B cell (primary cell): ENCODE measurements at places on chromosomes 4 and X.

DNA sequence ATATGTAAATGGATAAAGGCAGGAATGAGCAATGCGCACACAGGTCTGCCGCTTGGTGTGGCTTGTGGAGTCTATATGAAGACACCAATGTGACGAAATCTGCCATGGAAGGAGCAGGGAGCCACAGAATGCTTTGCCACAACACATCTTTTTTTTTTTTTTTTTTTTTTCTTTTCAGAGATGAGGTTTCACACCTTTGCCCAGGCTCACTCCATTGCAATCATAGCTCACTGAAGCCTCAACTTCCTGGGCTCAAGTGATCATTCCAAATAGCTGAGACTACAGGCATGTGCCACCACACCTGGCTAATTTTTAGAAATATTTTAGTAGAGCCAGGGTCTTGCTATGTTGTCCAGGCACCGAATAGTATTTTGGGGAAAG is 17.4 kb upstream of the SLC34A2 start:
- no peak for DNase-seq

DNA sequence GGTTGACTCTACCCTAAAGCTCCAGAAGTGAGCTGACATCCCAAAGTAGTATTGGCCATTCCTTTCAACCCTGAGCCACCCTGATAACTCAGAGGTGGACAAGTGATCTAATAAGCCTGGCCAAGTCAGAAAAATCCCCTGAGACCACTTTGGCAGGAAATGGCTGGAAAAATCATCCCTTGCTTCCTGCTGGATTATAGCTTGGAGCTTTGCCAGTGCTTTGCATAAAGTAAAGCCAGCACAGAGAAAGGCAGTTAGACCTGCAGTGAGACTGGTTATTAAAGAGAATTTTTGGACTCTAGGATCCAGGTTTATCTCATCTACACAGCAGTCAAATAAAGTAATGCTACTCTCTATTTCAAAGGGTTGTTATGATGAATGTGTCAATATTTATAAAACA is 6.4 kb downstream of the CXCL3 start:
- no peak for DNase-seq

GRCh38 chr4:176588436-176588835 is 204.3 kb downstream of the VEGFC start:
- DNase-seq, result no peak

DNA sequence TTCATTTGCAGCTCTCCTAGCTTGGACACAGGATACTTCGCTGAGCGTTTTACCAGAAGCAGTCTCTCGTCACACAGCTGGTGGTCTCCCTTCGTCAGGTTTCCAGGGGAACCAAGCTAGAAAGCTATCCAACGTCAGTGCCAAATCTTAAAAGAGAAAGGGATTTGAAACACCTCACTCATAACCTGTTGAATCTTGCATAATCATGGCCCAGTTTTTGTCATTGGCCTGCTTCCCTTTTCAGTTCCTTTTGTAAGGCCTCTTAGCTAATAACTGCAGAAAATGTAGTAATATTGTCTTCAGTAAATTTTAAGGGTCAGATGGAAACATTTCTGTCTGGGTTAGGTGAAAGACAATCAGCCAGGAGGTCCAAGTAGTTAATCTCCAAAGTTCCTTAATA is 22.0 kb downstream of the RAB39B start:
- no peak for DNase-seq
